ENCODE measurements at places on chromosomes 13 and 19.

DNA sequence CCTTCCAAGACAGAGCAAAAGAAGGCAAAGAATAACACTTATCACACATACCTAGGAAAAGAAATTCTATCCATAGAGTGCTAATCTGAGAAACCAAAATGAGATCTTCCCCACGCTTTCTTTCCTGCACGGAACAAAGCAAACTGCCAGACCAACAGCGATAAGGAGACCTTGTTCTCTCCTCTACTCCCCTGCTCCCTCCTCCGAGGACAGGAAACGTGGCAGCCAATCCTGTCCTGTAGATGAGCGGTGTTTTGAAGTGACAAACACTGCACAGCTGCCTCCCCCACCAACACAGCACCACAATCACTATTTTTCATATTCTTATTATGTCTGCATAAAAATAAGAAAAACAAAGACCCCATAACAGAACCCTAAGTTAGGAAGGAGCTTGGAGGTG lies 113.9 kb upstream of the IRS2 start:
- no peak for DNase-seq

GRCh38 chr19:47741544-47742140 lies 3.7 kb upstream of the NOP53 start:
- DNase-seq: no peak

GRCh38 chr13:55571237-55571867 lies 1569.4 kb upstream of the PRR20A start:
- DNase-seq: no peak

- no peak for DNase-seq
Measured at GRCh38 chr13:113995051-113995601, 21.2 kb upstream of the C13orf46 start.

GRCh38 chr13:71242201-71242600 lies 624.8 kb downstream of the DACH1 start:
- no peak for DNase-seq

DNA sequence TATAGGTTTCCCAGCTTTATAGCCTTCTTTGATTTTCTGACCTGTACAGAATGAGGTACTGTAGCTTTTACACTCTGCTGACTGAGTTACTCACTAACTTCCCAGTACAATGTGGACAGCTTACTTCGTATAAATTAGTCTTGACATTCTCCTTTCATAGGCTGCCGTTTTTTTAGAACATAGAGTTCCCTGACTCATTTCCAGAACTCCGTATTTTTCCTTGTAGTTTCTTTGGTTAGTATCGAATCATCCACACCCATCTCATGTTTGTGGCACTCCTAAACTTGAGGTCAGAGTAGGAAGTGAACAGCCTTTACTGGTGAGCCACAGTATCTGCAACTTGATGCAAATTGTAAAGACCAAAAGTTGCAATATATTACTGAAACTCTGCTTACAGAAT lies 303.9 kb downstream of the SLITRK5 start:
- DNase-seq: no peak
